CD4-positive, alpha-beta T cell (primary cell): ENCODE measurements at places on chromosomes 7 and 10.
A peak's percentile ranks its signal among the peaks of the same experiment; 100 is the strongest.

- no peak for DNase-seq
Observed at GRCh38 chr10:132746801-132747625, 38.9 kb downstream of the NKX6-2 start.

GRCh38 chr10:70084189-70084588, 31.5 kb downstream of the MACROH2A2 start:
- DNase-seq, result no peak

DNA sequence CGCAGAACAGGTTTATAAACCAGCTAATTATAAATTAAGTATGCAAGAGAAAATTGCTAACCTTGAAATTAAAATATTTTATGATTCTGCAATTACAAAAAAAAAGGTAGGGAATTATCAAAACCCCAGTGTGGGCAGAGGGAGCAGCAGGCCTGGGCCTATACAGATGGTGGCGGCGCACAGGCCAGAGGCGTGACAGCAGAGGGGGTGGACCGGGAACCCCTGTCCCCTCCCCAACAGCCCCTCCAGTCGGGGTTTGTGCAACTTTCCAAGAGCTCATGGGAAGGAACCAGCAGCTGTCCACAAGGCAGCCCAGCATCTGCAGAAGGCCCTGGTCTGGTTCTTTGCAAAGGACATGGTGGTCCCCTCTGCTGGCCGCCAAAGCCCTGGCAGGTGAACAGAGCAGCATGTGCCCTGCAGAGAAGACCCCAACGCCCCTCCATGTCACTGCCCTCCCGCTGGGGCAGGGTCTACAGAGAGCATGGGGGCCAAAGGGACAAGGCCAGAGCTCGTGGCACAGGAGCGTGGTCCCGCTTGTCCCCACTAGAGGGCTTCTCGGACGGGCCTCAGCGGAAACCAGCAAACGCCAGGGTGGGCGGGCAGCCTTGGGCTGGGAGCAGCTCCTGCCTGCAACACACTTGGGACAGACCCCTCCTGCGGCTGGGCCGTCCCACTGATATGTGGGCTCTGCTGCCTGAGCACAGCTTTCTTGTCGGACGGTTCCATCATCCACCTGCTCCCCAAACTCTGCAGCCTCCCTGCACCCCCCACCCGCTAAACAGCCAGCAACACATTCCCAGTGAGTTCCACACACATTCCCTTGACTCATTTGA, 75.1 kb downstream of the EBF3 start:
- DNase-seq, result peak; percentile 14

DNA sequence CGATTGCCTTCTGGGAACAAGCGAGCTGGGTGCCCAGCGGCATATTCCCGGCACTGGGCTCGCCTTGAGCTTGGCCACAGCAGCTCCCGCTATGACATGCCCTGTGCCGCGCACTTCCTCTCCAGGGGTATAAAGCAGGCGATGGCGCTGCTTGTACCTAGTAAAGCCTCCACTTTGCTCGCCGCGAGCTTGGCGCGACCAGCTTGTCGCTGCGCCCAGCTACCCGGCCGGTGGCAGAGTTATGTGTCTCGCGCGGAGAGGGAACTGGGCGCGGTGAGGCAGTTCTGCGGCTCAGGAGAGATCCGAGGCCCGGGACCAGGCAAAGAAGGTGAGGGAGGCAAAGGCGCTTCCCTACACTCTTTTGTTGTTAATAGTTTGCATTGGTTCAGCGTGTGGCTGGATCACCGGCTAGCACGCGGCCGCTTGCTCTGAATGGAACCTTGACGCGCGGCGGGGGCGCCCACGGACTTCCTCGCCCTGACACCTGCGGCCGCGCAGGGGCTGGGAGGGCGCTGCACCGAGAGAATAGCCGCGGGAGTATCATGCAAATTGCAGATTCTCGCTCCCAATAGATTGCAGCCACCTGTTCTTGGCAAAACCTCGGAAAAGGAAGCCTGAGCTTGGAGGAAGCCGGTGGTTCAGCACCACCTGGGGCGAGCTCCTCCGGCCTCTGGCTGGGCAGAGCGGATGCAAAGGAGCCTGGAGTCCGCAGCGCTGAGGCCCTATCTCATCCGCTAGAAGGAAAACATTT, 3.0 kb upstream of the BUB3 start:
- DNase-seq, result peak; percentile 52

- DNase-seq, result no peak
Observed at GRCh38 chr10:53029449-53029848, 256.9 kb upstream of the MBL2 start.

DNA sequence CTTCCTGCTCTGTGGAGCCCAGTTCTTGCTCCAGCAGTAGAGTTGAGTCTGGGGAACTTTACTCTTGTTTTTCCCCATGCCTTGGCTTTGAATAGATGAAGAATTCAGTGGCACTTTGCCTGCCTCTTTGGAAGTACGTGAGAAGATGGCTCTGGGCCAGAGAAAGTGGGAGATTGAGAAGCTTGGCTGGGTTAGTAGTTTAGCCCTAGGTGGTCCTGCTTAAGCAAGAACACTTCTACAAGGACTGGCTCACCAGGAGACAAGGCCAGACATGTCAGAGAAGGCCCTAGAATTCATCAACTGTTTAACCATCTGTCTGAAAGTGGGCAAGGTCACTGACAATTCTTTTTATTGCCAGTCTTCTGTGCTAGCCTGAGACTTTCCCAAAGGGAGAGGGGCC, 410.3 kb downstream of the TYW1 start:
- no peak for DNase-seq

GRCh38 chr7:70700941-70701425, 431.0 kb upstream of the GALNT17 start:
- no peak for DNase-seq

- DNase-seq, result no peak
Observed at GRCh38 chr10:64880546-64880945, 1359.3 kb downstream of the REEP3 start.

GRCh38 chr10:90723416-90724068, 134.3 kb downstream of the HTR7 start:
- DNase-seq, result no peak

DNA sequence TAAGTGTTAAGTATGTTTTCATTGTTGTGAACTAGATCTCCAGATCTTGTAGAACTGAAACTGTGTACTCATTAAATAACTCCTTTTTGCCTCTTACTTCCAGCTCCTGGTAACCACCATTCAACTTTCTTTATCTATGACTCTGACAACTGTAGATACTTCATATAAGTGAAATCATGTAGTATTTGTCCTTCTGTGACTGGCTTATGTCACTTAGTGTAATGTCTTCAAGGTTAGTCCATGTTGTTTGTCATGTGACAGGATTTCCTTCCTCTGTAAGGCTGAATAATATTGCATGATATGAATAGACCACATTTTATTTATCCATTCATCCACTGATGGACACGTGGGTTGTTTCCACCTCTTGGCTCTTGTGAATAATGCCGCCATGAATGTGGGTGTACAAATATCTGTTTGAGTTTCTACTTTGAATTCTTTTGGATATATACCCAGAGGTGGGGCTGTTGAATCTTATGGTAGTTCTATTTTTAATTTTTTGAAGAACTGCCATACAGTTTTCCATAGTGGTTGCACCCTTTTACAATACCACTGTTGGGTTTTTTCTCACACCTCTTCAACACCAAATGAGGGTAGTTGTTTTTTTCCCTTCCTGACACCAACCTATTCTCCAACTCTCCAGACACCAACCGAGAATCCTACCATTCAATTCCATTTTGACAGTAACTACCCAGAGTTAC, 10.7 kb upstream of the FMC1 start:
- no peak for DNase-seq

- DNase-seq, result no peak
Observed at GRCh38 chr7:31940167-31940566, 130.0 kb downstream of the PDE1C start.

- DNase-seq, result no peak
Observed at GRCh38 chr7:142760071-142760642, 10.6 kb upstream of the PRSS2 start.

GRCh38 chr7:114678116-114678515, 243.8 kb upstream of the MDFIC start:
- DNase-seq, result no peak

GRCh38 chr7:154289119-154289518, 236.9 kb downstream of the DPP6 start:
- DNase-seq, result no peak

GRCh38 chr10:69218831-69219230, 1.3 kb upstream of the HKDC1 start:
- no peak for DNase-seq

GRCh38 chr7:29091715-29092114, 54.6 kb downstream of the CPVL start:
- no peak for DNase-seq

DNA sequence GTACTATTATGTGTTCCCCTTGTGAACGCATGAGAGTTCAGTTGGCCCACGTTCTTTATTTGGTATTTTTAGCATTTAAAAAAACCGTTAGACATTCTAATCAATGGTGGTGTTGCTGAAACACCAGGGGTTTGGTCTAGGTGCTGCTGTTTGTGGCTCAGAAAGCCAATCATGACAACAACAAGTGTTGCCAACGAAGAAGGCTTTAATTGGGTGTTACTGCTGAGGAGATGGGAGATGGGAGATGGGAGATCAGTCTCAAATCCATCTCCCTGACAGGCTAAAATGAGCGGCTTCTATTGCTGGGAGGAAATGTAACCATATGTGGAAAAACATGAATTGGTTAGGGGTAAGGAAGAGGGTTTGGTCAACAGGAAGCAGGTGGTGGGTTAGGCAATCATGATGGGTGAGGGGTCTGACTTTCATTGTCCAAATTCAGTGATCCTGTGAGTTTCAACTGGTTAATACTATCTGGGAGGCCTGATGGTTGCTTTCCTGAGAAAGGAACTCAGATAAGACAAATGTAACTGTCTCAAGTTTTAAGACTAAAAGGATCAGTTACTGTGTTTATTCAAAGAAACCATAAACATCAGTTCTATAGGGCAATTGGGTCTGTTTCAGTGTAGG, 4.6 kb upstream of the ZNF425 start:
- DNase-seq, result no peak

DNA sequence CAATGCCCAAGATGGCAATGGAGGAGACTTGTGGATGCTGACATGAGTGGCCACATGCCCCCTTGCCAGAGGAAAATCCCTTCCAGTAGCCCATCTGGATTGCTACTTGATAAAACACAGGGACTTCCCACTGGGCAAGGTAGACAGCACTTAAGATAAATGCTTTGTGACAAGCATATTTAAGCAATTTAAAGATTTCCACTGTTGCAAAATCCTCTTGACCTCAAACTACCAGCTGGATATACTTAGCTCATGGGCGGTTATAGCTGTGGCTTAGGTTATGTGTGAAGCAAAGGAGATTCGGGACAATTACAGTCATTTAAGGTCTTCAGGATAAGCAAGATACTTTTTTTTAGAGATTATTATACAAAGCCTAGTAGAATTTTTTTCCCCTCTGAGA, 238.1 kb downstream of the BMPER start:
- no peak for DNase-seq

- DNase-seq, result peak; percentile 27
Observed at GRCh38 chr7:44639671-44640321, 33.4 kb downstream of the OGDH start.

DNA sequence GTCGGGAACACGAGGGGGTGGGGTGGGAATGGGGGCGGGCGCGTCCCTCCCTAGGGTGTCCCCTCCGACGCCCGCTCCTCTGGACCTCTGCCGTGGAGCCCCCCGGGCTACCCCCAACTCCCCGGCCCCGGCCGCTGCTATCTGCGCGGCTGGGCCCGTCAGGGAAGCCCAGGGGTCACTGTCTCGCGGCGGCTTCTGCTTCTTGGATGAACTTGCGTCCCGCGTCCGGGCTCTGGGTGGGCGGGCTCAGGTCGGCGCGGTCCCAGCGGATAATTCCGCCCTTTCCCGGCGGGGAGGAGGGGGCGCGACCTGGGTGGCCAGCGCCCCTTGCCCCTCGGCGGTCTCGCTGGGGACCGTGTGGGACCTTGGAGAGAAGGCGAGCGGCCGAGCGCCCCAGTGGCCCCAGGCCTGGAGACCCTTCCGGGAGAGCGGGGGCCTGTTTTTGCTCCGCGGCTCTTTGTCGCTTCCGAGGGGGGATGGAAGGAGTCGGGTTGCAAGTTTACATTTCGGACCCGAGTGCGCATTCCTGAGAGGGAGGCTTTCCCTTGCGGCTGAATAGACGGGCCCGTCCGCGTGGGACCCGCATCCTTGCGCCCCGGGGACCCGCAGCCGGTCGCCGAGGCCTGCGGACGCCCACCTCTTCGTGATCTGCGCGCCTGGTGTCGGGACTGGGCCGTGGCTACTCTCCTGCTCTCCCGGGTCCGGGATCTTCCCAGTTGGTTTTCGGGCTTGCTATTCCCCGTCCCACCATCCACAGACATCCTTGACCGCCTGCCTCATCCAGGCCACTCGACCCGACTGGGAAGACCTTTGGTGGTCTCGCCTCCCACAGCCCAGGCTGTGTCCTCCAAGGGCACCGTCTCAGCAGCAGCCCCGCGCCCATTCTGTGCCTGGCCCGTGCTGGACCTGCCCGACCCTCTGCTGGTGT, 812 bp downstream of the DOCK1 start:
- no peak for DNase-seq

- DNase-seq, result no peak
Observed at GRCh38 chr7:139572704-139573385, 49.4 kb downstream of the CLEC2L start.

- no peak for DNase-seq
Observed at GRCh38 chr7:55975988-55976633, 11.7 kb downstream of the NIPSNAP2 start.

DNA sequence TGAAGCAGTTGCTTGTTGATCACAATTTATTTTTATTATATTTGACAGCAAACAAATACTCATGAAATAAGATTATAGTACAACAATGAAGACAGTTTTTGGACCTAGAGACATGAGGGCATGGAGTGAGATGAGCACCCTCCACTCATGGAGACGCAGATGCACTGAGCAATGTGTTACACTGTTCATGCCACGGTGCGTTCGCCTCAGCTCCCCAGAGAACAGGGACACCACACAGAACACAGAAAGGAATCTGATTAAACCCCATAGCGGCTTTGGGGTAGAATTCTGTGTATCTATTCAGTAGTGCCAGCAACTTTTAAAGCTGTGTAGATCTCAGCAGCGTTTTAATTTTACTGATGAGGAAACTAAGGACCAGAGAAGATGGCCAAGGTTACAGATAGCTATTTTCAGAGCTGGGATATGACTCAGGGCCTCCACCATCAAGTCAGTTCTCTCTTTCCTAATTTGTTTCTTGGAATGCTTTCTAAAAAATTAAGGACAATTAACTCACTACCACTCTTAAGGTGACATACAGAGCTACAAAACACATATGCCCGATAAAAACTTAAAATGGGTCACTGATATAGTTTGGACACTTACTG, 33.6 kb downstream of the FAM25A start:
- DNase-seq, result no peak

GRCh38 chr7:137146012-137146455, 197.5 kb downstream of the PTN start:
- no peak for DNase-seq

DNA sequence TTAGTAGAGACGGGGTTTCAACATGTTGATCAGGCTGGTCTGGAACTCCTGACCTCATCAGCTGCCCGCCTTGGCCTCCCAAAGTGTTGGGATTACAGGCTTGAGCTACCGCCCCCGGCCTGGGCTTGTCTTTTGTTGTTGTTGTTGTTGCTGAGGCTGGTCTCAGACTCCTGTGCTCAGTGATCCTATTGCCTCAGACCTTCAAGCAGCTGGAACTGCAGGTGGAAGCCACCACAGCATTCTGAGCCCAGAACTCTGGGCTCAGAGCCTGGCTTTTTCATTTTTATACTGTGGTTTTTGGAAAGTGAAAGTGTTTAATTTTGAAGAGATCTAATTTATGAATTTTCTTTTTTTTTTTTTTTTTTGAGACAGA, 16.2 kb upstream of the DNAJB6 start:
- DNase-seq, result no peak
